ENCODE measurements at places on chromosomes 1 and 21.
A peak's percentile ranks its signal among the peaks of the same experiment; 100 is the strongest.

DNA sequence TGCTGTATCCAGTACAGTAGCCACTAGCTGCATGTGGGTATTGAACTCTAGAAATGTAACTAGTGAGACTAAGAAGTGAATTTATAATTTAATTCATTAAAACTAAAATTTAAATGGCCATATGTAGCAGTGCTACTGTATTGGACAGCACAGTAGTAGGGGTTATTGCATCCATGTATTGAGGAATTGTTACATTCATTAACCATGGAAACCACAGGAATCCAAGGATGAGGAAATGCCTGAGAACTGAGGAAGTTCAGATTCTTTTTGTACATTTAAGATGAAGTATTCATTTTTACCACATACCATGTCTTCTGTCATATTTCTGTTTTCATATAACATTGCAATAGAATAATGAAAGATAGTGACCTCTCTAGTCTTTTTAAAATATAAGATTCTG, 2.6 kb downstream of the MTF2 start:
- no peak for DNase-seq

GRCh38 chr1:75632350-75632949, 21.5 kb upstream of the SLC44A5 start:
- DNase-seq: peak; percentile 10

- no peak for DNase-seq
These were observed 25.2 kb downstream of the FAF1 start for GRCh38 chr1:50934838-50935237.

DNA sequence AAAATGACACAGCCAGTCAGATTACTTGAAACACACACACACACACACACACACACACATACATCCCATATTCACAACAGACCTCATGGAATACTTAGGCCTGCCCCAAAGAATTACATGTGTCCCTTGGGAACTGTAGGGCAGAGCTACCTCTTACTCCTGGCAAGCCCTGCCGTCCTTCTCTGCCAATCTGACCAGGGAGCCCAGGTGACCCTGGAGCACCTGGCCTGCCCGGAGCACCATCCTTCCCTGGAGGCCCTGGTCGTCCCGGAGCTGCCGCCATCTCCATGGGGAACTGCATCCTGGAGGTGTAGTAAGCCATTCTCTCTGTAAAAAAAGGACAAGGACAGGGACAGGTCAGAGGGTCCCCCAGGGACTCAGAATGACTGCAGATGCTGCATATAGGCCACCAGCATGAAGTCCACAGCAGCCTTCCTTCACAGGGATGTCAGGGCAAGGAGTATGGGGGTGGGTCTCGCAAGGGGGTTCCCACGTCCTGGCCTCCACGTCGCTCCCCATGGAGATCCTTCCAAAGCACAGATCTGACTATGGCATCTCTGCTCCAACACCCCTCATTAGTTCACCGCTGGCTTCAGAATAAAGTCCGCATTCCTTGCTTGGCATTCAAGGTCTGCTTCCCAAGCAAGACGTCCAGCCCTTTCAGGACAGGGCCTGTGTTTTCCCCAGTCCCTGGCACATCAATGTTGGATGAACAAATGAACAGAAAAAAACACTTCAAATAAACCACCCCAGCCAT, 9.2 kb upstream of the PEF1 start:
- DNase-seq: no peak

DNA sequence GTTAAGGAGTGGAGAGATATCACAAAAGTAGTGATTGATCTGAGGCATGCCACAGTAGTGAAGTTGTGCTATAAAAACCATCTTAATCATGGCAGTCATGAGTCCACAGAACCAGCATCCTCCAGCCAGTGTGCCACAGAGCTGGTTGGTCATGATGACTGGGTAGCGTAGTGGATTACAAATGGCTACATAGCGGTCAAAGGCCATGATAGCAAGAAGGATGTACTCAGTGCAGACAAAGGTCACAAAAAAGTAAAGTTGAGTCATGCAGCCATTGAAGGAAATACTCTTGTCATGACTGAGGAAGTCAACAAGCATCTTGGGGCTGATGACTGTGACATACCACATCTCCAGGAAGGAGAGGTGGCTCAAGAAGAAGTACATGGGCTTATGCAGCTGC, 6.7 kb downstream of the OR6Y1 start:
- DNase-seq: no peak

DNA sequence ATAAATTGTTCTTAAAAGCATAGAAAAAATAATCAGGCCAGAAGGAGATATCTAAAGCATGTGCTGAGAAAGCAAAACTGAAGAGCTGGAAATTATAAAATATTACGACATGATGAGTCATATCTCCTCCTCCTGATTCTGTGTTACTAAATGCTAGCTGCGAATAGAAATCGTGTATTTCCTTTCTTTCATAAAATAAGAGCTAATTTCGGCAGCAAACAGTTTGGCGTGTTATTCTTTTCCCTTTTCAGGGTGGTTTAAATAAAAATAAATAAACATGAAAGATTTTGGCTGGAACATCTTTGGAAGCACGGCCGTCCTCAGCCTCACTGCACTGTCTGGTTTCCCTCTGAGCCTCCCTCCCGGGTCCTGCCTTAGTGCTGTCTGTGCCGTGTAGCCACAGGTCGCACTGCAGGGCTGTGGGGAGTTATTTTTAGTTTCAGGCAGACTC, 56.0 kb downstream of the ADARB1 start:
- DNase-seq: no peak

GRCh38 chr21:41068496-41068895, 99.5 kb upstream of the BACE2 start:
- DNase-seq: no peak

DNA sequence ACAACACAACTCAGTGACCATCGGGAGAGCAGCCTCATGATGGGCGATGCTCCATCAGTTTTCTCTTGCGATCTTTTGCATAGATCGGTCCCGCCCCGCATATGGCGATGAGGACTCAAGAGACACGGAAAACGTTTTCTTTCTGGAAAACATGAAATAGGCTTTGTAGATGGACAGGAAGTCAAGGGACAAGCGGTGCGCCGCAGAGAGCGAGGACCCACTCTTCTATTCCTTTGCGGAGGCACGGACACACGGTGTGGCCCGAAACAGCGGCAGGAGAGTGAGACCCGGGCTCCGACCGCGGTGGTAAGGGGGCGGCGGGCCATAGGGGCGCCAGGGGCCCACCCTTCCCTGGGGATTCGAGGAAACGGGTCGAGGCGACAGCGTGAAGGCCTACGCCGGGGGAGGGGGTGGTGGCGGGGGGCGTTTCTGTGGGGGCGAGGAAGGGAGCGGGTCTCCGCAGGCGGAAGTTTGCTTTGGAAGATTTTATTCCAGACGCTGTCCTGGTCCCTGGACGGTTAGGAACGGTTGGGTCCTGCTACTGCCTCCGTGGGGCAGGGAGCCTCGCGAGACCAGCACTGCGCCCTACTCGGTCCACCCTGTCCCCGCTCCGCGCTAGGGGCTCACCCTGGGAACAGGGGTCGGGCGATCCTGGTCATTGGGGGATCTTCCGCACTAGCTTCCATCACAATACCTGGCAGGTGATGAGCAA, 796 bp upstream of the TDRKH start:
- peak; percentile 26 for DNase-seq

DNA sequence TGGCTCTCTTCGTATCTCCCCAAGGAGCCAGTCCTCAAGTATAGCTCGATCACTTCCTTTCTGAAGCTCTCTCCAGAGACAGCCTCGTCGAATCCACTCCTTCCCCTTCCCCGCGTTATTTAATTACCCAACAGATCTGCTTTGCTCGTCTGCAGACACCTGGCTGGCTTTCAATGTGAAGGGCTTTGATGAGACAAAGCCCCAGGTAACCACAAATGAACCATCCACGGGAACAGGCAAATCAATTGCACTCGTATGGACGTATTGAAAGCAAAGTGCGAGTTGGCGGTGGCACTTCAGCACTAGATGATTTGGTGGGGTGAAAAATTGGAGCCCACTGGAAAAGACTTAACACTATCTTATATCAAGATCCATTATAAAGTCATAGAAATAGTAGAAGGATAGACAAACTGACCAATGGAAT, 364 bp upstream of the BCAR3 start:
- DNase-seq: no peak

- DNase-seq: no peak
These were observed 83.6 kb downstream of the PRDM2 start for GRCh38 chr1:13783551-13783950.

DNA sequence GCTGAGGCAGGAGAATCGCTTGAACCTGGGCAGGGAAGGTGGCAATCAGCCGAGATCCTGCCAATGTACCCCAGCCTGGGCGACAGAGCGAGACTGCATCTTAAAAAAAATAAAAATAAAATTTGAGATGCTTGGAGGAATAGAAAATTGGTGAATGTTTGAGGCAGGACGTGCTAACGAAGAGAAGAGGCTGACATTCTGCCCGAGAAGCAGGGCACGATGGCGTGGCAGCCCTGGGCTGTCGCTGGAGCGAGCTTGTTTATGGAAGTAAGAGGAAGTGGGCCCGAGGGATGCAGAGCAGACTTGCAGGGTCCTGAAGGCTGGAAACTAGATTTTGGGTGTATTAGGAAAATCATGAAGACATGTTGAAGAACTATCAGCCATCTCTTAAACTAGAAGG, 92.6 kb downstream of the KIF26B start:
- no peak for DNase-seq

GRCh38 chr1:222759451-222760035, 22.5 kb downstream of the FAM177B start:
- no peak for DNase-seq

DNA sequence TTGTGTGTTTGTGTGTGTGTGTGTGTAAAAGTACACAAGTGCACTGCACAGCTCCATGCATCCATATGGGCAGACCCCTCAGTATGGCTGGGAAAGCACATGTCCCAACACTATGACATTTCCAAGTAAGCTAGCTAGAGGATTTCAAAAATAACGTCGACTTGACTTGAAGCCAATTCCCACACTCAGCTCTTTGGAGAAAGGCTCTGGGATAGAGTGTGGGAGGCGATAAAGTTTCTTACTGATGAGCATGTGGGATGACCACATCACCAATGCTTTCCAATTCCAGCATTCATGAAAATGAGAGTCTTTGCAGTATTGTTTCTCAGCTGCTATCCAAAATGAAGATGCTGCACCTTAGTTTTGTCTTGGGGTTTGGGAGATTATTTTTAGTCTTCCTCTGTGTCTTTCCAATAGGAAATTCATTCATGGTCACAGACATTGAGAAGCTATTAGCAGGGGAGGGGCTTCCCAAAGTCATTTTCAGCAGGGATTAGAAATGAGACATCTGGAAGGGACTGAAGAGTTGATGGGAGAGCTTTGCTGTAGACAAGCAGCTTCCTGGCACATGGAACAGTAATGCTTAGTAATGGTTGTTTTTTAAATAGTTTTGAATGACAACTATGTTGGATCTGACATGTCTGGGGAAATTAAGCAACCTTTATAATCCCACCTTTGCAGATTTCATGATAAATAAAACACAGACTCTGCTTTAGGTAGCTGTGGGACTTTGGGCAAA, 143.5 kb downstream of the ASTN1 start:
- no peak for DNase-seq

GRCh38 chr1:87379306-87379705, 50.6 kb downstream of the LMO4 start:
- DNase-seq: no peak

DNA sequence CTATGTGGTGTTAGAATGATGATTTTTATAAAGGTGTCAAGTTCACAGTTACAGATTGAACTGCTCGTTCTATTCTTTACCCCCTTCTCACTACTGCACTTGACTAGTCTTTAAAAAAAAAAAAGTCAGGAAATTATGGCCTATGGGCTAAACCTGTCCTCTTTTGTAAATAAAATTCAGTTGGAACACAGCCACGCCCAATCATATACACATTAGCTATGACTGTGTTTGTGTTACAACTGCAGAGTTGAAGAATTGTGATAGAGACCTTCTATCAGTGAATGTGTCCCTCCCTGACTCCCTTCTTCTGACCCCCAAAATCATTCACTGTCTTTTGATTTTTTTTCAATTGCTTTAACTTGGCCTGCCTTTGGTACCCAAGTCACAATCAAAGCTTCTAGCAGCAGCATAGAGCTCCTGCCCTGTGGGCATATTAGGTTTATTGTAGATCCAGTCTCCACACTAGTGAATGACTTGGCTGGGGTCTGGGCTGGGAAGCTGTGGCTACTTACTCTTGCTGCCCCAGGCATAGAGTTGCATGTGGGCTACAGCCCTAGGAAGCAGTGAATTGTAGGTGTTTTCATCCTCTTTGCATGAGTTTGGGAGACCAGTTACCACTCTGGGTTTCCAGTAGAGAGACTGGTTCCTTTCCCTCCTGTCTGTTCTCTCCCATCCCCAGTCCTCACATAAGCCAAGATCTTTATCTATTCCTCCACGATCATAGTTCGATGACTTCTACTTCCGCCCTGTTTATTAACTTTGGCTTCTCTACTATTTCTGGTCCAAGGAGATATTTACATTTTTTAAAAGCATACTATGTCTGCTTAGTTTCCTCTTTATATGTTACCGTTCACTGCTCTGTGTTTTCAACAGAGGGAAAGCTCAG, 249.9 kb downstream of the FMN2 start:
- DNase-seq: no peak

DNA sequence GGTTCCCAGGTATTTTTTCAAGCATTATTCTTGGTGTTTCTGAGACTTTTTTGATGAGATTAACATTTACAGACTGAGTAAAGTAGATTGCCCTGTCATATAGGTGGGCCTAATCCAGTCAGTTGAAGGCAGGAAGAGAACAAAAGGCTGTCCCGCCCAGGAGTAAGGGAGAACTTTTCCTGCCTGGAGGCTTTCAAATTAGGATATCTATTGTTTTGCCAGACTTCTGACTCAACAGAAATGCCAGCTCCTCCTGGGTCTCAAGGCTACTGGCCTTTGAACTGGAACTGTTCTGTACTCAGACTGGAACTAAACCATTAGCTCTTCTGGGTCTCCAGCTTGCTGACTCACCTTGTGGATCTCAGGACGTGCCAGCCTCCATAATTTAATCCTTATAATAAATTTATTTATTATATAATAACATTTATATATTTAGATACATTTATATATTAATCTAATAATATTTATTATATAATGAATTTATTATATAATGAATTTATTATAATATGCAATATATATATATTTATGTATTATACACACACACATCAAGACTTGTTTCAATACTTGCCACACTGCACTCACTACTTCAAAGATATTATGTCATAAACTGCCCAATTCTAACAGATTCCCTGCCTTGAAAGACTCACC, 510.8 kb upstream of the B3GALT2 start:
- DNase-seq: no peak

- DNase-seq: no peak
These were observed 1.9 kb downstream of the SH2D2A start for GRCh38 chr1:156814571-156815260.

- no peak for DNase-seq
These were observed 231.8 kb upstream of the GREM2 start for GRCh38 chr1:240843798-240844197.

DNA sequence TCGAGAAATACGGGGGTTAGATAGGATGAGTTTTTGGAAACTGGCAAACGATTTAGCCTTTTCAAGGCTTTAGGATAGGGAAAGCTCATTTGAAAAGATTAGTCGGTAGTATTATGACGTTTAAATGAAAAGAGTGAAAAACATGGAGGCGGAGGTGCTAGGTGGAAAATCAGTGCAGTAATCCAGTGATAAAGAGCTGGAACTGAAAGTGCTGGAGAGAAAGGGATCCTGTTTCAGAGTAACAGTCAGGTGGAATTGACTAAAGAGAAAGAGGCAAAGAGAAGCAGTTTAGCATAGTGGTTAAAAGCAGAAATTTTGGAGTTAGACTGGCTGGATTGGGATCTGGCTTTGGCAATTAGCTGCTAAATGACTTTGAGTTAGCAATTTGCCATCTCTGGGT, 945 bp downstream of the WDR3 start:
- DNase-seq: peak; percentile 2

GRCh38 chr1:173871091-173871490, 2.9 kb downstream of the ZBTB37 start:
- no peak for DNase-seq

GRCh38 chr1:221823149-221823548, 81.3 kb upstream of the DUSP10 start:
- DNase-seq: no peak

Measured in germinal center (tissue), 1 donor.